Effector memory CD8-positive, alpha-beta T cell (primary cell): ENCODE measurements at places on chromosomes 4 and X.

DNA sequence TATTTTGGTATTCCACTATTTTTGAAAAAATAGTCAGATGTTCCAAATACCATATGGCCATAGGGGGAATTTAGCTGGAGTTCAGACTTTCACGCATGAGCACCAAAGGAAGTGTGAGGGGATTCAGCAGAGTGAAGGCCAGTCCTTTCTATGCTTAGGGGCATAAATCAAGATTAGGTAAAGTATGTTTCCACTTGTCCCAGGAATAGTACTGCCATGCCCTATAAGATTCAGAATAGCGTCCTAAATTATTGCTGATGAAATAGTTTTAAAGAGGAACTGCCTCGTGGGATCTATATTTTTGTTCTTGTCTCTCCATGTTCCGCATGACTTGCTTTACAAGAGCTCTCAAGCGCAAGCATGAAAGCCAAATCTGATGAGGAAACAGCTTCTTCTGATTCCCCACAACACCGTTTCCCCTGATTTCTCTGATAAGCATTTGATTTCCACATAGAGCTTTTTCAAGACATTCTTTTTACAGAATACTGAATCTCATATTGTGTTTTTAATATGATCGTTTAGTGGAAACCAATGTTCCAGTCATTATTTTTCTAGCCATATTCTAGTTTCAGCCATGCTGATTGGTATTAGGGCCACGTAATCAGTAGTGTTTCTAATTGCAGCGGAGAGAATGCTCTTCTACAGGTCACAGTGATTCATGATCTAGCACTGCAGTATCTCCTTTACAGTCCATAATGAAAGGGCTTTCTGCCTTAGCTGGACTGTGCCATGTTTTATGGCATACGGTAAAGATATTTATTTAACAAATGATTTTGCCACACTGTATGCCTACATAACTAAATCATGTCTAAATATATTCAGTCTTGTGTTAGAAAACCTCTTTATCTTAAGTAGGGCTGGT, 492.3 kb downstream of the CENPC start:
- no peak for DNase-seq

GRCh38 chrX:1582686-1583437, 8.5 kb upstream of the AKAP17A start:
- no peak for DNase-seq

- no peak for DNase-seq
Measured at GRCh38 chr4:104906276-104906675, 240.4 kb upstream of the TET2 start.

GRCh38 chrX:141928432-141928831, 24.7 kb downstream of the MAGEC1 start:
- DNase-seq = no peak

GRCh38 chr4:140661550-140661949, 92.8 kb upstream of the UCP1 start:
- DNase-seq = no peak

DNA sequence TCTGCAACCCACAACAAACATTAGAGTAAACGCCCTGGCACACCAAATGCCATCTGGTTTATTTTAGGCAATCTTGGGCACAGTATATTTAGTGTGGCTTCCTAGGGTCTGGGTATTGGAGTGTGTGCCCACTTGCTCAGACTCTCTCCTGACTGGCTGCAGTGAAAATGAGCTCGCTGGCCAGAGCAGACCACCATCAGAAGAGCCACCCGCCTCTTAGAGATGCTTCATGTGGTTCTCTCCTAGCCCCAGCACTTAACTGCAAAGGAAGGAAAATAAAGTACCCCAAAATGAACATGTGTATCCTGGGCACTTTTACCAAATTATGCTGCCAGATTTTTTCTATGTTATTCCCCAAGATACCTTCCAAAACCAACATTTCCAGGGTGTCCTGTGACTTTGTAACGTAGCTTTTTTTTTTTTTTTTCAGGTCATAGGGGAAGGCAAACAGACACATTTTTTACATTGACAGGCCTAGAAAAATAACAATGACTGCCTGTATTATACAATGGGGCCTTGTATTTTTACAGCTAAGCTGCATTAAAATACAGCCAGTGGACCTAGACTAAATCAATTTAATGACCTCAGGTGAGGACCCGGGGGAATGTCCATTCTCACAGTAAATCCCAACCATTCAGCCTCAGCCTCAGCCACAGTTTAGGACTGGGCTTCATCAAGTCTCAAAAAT, 193.7 kb downstream of the RASL11B start:
- no peak for DNase-seq

- DNase-seq = no peak
Measured at GRCh38 chr4:99574530-99575324, at the start of gene MTTP. Gene MTTP, plus strand, starts transcription at chr4:99574824. Its CDS starts 86 bp downstream, at chr4:99574910.

DNA sequence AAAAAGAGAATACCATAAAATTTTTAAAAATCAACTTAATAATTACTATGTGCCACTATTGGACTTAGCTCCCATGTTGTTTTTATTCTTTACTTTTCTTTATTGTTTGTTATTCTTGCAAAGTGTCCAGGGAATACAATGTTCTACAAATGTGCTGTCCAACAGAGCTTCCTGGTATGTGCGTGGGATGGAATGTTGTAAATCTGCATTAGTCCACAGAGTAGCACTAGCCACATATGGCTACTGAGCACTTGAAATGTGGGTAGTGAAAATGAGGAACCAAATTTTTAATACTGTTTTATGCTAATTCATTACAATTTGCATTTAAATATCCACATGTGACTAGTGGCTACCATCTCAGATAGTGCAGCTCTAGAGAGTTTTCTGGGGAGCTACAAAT, 14.3 kb upstream of the CORIN start:
- DNase-seq = no peak

DNA sequence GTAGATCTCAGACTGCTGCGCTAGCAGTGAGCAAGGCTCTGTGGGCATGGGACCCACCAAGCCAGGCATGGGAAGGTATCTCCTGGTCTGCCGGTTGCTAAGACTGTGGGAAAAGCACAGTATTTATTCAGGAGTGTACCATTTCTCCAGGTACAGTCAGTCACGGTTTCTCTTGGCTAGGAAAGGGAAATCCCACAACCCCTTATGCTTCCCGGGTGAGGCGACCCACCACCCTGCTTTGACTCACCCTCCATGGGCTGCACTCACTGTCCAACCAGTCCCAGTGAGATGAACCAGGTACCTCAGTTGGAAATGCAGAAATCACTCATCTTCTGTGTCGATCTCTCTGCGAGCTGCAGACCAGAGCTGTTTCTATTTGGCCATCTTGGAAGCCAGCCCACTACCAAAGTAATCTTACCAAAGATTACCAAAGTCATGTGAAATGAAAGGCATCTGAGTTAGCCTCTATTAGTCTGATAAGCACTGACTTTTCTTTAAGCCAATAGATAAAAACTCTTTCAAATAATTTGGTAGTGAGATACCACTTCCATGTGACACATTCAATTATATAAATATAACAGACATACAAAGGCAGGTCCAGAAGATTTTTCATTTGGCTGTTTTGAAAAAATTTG, 8.5 kb upstream of the HTN1 start:
- no peak for DNase-seq

DNA sequence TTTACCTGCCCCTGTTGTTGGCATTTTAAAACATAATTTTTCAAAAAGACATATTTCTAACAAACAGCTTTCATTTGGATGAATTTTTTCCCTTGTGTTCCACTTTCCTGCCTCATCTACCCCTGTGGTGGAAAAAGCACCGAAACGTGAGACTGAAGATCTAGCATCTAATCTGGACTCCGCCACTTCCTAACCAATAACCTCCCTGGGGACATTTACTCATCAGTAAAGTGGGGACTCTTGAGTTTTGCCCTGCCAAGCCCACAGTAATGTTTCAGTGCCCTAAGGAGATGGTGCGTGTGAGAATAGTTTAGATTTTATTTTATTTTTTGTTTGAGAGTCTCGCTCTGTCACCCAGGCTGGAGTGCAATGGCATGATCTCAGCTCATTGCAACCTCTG, 56.7 kb downstream of the ADGRG2 start:
- DNase-seq = no peak

GRCh38 chr4:124790471-124790870, 77.9 kb upstream of the ANKRD50 start:
- DNase-seq = no peak

DNA sequence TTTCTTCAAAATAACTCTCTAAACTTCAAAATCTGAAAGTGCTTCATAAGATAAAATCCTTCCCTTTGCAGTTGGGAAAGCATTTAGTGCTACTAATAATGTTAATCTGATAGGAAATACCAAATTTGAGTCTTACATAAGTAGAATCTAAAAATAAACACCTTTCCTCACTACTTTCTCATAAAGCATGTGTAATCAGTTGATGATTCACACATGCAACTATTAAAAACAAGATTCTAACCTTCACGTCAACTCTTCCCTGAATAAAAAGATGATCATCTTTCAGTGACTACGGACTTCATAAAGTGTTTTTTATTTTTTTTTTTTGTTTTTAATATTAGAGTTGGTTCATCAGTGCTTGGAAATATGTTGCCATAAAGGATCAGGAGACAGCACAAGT, 172.6 kb downstream of the ACTRT1 start:
- DNase-seq = no peak

- no peak for DNase-seq
Measured at GRCh38 chr4:109990261-109991257, 77.9 kb downstream of the EGF start.
